ENCODE measurements at places on chromosomes 3 and 15.

- no peak for DNase-seq
Measured at GRCh38 chr3:129061023-129061887, 676 bp downstream of the GP9 start.

- no peak for DNase-seq
Measured at GRCh38 chr3:132605374-132605792, 8.3 kb downstream of the ACKR4 start.

DNA sequence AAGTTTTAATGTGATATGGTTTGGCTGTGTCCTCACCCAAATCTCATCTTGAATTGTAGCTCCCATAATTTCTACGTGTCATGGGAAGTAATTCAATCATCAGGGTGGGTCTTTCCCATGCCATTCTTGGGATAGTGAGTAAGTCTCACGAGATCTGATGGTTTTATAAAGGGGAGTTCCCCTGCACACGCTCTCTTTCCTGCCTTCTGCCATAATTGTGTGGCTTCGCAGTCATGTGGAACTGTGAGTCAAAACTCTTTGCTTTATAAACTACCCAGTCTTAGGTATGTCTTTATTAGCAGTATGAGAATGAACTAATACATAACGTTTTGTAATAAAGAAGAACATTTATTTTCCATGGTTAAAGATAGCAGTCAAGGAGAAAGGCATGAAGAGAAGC is 39.2 kb upstream of the GOLIM4 start:
- no peak for DNase-seq

GRCh38 chr15:79248183-79248582 is 34.3 kb upstream of the ANKRD34C start:
- no peak for DNase-seq

- no peak for DNase-seq
Measured at GRCh38 chr3:100465892-100466777, 26.3 kb upstream of the TMEM45A start.

DNA sequence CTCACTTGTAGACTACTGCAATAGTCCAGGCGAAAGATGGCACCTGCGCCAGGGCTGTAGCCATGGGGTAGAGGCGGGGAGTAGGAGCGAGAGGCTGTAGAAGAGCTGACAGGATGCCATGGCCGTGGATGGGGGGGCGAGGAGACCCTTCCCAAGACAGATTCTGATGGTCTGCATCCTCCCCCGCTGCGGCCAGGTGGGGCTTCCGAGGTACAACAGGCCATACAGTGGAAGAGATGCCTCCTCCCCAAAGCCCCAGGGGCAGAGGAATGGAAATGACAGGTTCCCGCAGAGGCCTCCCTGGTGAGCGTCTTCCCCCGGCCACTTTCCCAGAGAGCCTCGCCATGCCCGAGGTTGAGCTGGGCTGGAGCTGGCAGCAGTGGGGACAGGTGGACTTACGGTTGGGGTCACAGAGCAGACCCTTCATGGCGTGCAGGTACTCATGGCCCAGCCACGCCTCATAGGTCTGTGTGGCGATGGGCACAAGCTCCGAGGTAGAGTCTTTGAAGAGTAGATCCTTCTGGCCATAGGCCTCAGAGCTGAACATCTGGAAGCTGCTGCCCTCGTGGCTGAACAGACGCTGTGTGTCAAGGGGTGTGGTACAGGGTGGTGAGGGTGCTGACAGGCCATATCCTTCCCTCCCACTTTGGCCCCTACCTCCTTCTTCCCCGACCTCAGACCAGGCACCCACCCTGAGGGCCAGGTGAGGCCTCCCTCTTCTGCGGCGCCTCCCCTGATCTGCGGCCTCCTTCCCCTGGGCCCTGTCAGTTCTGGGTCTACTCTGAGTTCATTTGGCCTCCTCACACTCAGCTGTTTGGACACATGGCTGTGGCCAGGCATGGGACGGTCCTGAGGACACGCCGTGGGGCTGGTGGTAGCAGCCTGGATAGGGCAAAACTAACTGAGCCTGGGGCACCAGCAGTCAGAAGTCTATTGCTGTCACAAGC is 13.6 kb downstream of the MELTF start:
- no peak for DNase-seq

DNA sequence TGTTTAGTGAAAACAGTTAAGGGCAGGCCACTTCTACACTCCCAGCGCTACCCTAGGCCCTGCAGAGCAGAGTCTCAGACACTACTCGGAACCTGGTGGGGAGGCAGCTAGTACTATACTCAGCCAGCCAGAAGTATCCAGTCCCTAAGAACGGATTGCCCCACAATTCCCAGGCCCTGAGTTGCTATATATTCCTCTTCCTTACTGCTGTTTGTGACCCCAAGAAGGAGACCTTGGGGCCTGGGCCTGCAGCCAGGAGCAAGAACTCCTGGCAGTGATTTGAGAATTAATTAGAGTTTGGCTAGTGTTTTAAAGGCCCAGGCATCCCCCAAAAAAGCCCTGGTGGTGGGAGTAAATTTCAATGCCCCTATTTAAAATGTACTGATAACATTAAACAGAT is 87.7 kb downstream of the RBPMS2 start:
- no peak for DNase-seq

GRCh38 chr3:186442162-186442561 is 80.1 kb upstream of the DGKG start:
- no peak for DNase-seq

DNA sequence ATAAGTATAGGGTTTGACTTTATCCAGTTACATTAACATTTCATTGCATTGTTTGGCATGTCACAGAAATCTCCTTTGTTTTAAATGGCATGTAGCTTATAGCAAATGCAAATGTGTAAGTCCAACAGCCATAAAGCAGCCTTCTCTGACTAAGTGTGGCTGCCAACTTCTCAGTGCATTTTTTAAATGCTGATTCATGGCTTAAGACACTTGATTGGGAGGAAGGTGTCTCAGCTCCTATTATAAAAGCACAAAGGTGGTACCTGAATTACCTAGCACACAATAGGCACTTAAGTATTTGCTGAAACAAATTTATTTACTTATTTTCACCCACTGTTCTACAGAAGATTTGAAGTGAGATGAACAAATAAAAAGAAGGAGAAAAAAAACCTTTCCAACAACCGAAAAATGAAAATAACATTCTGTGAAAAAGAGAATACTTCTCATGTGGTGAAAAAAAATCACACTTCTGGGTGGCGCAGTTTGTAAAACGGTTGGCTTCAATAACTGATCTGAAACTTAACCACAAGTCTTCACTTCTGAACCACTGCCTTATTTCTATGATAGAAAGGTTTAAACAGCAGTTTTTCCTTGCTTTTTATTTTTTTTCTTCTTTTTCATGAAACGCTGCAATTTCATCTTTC is 105.5 kb upstream of the ICE2 start:
- DNase-seq, result no peak

DNA sequence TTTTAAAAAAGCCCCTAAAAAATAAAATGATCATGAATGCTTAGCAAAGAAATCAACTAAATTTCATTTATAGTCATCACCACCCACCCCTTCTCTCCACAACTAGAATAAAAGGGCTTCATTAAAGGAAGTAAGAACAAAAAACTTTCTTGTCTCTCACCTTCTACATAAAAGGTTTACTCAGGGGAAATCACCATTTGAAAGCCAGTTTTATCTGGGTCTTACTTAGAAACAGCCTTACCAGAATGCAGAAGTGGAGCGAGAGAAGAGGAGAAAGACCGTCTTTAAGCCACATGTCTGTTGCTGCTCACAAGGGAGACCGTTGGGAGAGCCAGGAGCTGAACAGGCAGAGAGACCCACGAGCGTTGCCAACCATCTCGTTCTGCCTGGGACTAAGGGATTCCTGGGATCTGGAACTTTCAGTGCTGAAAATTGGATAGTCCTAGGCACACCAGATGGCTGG is 350.1 kb upstream of the PROK2 start:
- DNase-seq, result no peak

- DNase-seq, result no peak
Measured at GRCh38 chr3:52237657-52238172, 1.2 kb downstream of the TWF2 start.

DNA sequence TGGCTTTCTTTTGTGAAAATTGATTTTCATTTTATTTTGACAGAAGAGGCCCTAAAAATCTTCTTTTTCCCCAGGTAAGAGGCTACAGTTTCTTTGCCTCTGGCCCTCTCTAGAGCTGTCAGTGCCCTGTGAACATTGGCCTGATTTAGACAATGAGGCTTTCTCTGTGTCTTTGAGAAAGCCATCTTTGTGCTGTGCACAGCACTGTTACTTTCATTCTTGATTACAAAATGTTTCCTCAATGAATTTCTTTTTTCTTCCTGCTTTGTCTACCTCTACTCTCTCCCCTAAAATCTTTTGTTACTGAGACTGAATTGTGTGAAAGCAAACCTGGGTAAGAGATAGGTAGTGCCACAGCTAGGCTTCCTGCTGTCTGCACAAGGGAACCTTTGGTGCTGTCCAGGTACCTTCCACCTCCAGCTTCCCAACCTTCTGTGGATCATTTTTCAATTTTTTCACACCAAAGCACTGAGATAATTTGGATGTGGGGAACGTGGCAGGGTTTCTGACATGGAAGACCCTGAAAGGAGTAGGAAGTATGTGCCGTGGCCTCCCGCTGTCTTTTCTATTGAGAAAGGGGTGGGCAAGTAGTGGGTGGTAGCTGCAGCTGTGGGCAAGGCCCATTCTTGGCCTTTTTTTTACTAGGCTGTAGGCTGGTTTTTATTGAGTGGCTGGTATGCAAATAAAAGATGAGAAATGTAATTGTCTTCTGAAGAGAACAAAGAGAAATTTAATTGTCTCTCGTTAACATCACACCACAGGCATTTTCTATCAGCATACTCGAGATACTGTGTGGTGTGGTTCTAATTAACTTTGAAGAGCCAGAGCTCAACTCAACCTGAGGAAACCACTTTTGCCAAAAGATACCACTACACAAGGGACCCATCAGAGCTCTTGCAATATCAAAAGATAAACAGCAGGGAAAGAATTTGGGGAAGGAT is 21.0 kb downstream of the RAB8B start:
- no peak for DNase-seq

DNA sequence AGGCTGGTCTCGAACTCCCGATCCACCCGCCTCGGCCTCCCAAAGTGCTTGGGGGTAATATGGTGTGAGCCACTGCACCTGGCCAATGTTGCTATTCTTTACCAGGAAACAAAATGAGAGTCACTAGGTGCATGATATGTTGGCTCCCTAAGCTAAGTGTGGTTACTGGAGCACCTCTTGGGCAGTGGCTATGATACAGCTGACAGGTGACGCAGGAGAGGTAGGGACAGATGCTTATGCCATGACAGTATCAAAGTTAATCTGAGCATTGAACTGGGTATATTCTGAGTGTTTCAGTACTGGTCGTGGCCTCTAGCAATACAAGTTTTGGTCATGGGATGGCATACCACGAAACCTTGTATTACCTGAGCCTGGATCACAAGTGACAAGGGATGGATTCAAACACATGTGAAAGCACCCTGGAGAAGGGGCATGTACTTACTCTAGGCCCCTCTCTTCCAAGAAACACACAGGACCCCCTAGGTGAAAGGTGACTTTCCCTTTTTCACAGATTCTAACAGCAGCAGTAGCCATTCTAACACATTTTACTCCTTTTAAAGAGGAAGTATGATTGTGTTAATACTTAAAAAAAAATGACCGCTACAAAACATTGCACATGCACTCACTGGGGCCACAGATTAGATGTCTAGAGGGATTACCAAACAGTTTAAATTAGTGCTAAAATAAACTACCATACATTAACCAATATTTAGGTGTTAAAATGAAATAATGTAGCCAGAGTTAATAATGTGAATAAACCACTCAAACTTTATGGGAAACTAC is 467.3 kb downstream of the SHQ1 start:
- no peak for DNase-seq

DNA sequence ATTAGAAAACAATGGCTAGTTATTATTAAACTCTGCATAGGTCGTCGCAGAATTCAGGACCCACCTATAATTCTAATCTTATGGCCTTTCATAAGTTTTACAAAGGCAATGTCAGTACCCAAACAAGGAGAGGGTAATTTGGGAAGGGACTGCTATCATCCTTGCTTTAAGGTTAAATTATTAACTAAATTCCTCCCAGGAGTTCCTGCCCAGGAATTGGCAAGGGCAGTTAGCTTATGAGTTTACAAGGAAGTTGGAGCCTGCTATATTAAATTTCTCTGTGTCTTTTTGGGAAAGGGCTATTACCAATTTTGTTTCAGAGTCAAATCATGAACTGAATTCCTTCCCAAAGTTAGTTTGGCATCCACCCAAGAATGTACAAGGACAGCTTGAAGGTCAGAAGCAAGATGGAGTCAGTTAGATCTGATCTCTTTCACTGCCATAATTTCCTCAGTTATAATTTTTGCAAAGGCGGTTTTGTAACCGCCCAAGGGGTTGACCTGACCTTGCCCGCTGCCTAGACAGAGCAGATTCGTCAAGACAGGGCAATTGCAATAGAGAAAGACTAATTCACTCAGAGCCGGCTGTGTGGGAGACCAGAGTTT is 45.3 kb upstream of the LHFPL4 start:
- DNase-seq, result no peak

- no peak for DNase-seq
Measured at GRCh38 chr3:169984292-169984691, 17.7 kb downstream of the SEC62 start.

DNA sequence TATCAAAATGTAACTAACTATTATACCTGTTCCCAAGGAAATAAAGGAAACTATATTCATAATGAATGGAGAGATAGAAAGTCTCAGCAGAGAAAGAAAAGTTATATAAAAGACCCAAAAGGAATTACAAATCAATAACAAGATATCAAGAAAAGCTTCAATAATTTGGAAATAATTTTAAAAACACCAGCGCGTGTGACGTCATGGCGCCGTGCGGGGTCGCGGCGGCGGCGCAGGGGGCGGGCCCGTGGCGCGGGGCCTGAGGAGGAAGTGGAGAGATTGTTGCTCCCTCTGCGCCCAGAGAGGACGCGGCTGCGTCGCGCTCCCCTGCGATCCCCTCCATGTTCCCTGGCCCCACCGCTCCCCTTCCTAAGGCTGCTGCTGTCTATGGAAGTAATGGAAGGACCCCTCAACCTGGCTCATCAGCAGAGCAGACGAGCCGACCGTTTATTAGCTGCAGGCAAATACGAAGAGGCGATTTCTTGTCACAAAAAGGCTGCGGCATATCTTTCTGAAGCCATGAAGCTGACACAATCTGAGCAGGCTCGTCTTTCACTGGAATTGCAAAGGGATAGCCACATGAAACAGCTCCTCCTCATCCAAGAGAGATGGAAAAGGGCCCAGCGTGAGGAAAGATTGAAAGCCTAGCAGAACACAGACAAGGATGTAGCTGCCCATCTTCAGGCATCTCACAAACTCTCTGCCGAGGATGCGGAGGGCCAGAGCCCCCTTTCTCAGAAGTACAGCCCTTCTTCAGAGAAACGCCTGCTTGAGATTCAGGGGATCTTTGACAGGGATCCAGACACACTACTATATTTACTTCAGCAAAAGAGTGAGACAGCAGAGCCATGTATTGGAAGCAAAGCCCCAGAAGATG is 4.1 kb downstream of the XCR1 start:
- DNase-seq, result no peak

DNA sequence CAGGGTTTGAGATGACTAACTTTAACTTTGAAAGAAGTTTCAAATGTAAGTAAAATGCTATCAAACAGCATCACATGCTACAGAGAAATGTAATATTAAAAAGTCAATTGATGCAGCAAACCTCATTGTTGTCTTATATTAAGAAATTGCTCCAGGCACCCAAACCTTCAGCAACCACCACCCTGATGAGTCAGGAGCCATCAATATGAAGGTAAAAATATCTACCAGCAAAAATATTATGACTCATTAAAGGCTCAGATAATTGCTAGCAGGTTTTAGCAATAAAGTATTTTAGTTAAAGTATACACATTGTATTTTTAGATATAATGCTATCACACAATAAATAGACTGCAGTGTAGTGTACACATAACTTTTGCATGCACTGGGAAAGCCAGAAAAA is 746.3 kb downstream of the ZPLD1 start:
- DNase-seq, result no peak

GRCh38 chr15:35458176-35458856 is 87.6 kb downstream of the DPH6 start:
- no peak for DNase-seq

Data from activated T-helper 9 cell treated with anti-CD3 and anti-CD28 coated beads, Interleukin-2, amount 50 U/mL, for 16 hours (primary cell).